Bone marrow (tissue), 2 donors: ENCODE measurements at places on chromosomes 1 and 21.
A peak's percentile ranks its signal among the peaks of the same experiment; 100 is the strongest.

GRCh38 chr21:28220680-28221079, 772.0 kb downstream of the LTN1 start:
- DNase-seq, result no peak

- DNase-seq, result no peak
Measured at GRCh38 chr1:183859831-183860230, 54.9 kb downstream of the RGL1 start.

- no peak for DNase-seq
Measured at GRCh38 chr1:1039145-1039910, 19.4 kb downstream of the AGRN start.

- no peak for DNase-seq
Measured at GRCh38 chr21:45223236-45224185, 64.2 kb downstream of the POFUT2 start.

GRCh38 chr1:36803868-36804570, 230.3 kb downstream of the GRIK3 start:
- no peak for DNase-seq

- no peak for DNase-seq
Measured at GRCh38 chr1:236750928-236751327, 44.2 kb upstream of the MTR start.

GRCh38 chr21:43600642-43601402, 58.5 kb downstream of the HSF2BP start:
- no peak for DNase-seq

DNA sequence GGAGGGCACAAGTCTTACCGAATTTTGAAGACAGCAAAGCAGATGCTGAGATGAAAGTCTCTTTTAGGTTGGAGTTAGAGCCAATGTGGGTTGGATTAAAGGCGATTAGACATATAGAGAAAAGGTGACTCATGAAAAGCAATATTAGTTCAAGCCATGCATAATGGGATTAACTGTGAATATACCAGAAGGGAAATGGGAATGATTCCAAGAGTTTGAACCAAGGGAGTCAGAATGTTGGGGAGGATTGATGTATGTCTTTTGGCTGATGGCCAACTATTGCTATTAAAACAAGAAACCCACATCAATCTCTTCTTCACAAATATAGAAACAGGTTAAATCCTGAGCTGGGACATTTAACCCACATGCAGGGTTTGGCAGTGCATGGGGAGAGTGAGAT, 1.2 kb downstream of the HMGCS2 start:
- DNase-seq, result no peak

DNA sequence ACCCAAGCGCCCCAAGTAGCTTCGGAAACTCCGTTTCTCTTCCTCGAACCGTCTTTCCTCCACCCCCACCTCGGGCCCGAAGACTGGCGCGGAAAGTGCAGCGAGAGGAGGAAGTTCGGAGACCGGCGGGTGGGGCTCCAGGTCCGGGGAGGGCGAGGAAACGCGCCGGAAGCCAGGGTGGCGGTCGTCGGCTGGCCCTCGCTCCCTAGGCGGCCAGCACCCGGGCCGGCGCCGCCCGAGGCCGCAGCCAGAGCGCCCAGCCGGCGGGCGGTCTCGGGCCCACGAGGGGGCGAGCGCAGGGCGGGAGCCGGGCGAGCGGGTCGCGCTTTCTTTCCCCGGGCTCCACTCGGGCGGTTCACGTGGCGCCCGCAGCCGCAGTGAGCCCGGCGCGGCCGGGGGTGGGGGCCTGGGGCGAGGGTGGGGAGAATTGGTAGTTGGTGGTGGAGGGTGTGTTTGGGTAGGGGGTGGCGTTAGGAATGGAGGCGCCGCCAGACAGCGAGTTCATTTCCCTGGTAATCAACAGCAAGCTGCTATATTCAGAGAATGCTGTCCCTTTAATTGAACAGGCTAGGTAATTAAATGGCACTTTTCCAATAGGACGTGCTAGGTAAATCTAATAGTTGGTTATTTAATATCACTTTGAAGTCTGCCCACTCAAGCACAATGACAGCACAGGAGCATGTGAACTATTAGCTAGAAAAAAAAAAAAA, 6.7 kb downstream of the LMO4 start:
- DNase-seq, result peak; percentile 30

GRCh38 chr1:89206373-89206772, 7.6 kb upstream of the GBP4 start:
- DNase-seq, result no peak

GRCh38 chr1:117176579-117176978, 34.1 kb downstream of the VTCN1 start:
- DNase-seq, result no peak

GRCh38 chr1:38527373-38527966, 332.1 kb downstream of the RRAGC start:
- DNase-seq, result no peak

DNA sequence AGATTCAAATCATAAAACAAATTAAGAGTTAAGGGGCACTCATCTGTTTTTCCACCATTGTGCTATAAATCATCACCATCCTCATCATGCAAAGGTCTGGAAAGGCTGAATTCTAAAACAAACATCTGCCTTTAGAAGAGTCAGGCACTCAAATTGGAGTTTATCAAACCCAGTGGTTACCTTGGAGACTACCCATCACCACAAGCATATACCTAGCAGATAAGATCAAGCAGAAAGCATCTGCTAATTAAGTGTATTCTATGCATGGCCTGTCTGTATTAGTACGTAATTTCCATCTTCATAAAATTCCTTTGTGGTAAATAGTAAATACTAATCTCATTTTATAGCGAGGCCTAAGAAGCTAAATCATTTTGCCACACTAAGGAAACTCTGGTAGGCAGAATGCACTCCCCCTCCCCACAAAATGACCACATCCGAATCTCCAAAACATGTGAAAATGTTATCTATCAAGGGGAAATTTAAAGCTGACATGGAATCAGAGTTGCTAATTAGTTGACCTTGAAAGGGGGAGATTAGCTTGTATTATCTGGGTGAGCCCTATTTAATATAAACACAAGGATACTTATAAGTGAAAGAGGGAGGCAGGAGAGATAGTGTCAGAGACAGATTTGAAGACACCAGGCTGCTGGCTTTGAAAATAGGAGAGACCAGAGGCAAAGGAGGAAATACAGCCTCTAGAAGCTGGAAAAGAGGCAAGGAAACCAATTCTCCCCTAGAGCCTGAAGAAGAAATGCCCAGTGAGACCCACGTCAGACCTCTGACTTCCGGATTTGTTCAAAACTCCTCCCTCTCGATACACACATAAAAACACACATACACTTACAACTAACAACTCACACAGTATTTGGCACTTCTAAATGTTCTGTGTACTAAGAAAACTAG, 23.2 kb downstream of the ARID4B start:
- no peak for DNase-seq

GRCh38 chr1:44862829-44863401, 19.9 kb upstream of the PTCH2 start:
- DNase-seq, result no peak

DNA sequence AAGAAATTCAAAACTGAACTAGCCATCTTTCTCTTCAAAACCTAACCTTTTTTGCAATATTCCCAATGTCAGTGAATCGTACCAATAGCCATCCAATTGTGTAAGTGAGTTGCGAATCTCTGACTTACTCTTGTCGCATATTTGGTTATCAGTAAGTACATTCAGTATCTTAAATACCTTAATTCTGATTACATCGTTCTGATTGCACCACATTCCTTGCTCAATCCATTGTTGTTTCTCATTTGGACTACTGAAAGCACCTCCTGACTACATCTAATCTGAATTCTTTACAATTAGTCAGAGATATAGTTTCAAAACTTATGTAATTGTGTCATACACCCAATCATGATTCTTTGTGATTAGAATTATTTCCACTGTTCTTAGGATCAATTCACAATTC, 16.8 kb upstream of the BRINP3 start:
- DNase-seq, result no peak

- DNase-seq, result no peak
Measured at GRCh38 chr1:45686015-45686287, 382 bp downstream of the GPBP1L1 start.

- DNase-seq, result no peak
Measured at GRCh38 chr1:113048064-113048463, 24.9 kb upstream of the LRIG2 start.

DNA sequence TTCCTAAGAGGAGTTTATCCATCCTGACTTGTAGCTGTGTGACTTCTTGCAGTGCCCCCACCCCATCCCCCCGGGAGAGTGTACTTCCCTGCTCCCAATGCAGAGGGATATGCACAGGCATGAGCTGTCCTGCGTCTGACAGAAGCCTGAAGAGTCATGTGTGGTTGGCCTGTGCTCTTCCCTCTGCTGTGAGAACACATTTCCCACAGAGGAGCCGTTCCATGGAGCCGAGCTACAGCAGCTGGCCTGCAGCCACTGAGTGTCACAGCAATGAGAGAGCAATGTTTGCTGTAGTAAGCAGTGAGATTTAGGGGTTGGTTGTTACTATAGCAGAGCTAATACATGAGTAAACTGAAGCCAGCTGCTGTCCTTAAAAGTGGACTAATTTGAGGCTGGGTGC, 22.0 kb downstream of the PARS2 start:
- no peak for DNase-seq

- DNase-seq, result no peak
Measured at GRCh38 chr1:104387716-104388508, 638.2 kb downstream of the AMY1C start.

GRCh38 chr1:172167796-172168596, 252.5 kb upstream of the C1orf105 start:
- DNase-seq, result no peak

- DNase-seq, result no peak
Measured at GRCh38 chr1:180085331-180085730, 69.3 kb upstream of the QSOX1 start.

- no peak for DNase-seq
Measured at GRCh38 chr1:56644919-56645676, at the start of gene PRKAA2. TSS of gene PRKAA2 (plus strand) at chr1:56645314. CDS start at chr1:56645388, 74 bp downstream.

- DNase-seq, result no peak
Measured at GRCh38 chr1:37717631-37718030, 25.3 kb downstream of the CDCA8 start.

DNA sequence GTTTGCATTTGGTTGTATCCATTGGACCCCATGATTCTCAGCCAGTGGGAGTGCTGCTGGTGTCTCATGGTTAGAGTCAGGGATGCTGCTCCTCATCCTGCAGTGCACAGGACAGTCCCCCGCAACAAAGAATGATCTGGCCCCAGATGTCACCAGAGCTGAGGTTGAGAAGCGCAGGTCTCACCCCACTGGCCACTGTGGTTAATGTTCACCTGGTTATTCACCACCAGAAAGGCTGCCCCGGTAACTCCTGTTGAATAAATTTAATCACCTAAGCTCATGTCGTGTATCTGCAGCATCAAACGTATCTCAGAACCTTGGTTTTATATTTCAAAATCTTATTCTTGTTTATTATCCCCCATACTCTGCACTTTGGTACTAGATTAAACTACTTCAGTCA, 75.8 kb downstream of the ATP5PO start:
- DNase-seq, result no peak

DNA sequence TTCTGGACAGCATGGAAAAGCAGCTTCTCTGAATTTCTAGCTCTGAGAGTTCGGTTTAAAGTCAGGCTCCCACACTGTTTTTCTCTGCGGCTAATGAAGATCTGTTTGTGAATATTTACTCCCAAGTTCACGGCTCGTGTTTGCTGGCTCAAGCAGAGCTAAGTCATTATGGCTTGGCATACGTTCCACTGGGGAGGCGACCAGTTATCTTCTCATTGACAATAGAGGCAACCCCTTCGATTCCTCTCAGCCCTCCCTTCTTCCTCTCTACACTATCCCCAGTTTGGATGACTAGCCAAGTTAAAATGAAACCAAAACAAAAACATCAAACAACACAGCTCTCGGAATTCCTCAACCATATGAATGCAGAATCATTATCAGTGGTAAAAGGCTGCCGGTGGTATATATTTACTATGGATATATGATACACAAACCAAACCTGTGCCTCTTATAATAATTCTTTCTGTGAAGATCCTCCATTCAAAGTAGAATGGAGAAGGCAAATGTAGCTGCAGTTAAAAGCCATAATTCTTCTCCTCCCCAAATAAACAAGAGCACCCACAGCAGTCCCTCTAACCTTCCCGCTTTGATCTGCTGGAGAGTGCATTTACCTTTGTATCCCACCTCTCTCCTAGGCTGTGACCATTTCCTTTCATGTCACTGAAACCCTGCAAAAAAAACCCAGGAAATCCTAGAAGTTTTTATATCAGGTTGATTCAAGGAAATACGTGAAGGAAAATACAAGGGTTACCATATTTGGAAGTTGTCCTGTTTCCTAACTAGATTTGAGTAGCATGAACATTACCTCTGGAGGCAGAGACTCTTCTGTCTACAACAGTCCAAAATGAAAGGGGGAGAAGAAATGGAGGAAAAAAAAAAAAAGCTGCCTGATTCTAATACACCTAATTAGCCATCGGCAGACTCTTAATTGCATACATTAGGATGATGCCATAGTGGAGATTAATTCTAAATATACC, 108.3 kb upstream of the USH2A start:
- DNase-seq, result peak; percentile 11

GRCh38 chr1:201719812-201720521, 109.0 kb upstream of the IPO9 start:
- no peak for DNase-seq

DNA sequence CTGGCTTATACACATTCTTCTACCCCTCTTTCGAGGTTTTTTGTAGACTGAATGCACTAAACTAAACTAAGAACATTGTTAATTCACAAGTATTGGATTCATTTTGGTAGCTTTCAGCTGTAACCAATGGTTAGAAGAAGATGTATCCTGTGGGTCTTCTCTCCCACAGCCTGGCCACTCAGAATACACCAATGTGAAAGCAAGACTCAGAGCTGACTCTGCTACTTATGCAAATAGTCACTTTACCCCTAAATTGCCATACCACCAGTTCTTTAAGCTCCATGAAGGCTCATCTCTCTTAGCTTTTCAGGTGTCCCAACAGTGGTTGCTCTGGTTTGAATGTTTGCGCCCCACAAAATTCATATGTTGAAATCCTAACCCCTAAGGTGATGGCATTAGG, 60.1 kb downstream of the RGS13 start:
- DNase-seq, result no peak

GRCh38 chr21:31257265-31257664, 86.8 kb downstream of the TIAM1 start:
- no peak for DNase-seq

GRCh38 chr21:33265664-33266049, 510 bp upstream of the IL10RB start:
- peak; percentile 55 for DNase-seq
